ENCODE measurements at places on chromosomes 7 and 10.

GRCh38 chr10:91051829-91052228 lies 130.9 kb upstream of the ANKRD1 start:
- DNase-seq: peak; percentile 11
- no peak overlapping the region for H3K27ac ChIP-seq
- no peaks in the 10 kb centered on the region for H3K27me3 ChIP-seq
- H3K36me3 ChIP-seq: no peaks in the 10 kb centered on the region

DNA sequence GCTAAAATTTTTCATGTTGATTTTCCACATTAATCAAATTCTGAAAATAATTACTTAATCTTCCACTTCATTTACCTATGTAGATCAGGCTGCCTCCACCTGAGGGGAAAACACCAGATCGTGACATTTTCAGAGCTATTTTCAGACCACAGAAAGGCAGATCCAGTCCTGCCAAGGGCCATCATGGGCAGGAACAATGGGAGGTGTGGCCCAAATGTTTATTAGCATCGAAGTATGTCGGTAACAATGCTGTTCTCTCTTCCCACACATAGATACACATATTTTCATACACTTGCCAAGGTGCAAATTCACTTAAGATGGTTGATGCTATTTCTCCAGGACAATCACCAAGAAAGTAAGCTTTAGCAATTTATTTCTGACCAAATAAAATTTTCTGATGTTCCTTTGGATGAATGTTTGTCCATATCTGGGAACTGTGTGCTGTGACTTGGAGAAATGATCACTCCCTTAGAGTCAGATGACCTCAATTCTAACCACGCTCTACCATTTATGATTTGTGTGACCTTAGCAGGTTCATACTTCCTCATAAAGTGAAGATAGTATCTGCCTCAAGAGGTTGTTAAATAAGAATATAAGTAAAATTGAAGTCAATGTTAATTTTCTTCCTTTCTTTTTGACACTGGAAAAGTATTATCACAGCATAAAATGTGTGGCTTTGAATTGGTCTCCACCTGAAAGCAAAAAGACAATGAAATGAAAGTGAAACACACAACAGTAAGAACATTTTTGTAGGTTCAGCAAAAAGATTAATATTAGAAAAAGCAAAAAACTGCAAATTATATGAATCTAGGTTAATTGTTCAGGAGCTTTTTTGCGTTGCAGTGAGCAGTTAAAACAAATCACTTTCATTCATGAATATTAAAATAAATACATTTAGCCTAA lies 310.4 kb upstream of the PHF14 start:
- H3K4me3 ChIP-seq: no peak overlapping the region
- no peaks in the 10 kb centered on the region for H3K4me1 ChIP-seq
- no peaks in the 10 kb centered on the region for H3K27me3 ChIP-seq
- H3K27ac ChIP-seq: no peak overlapping the region
- H3K36me3 ChIP-seq: no peaks in the 10 kb centered on the region

- H3K36me3 ChIP-seq: no peaks in the 10 kb centered on the region
- no peak overlapping the region for H3K4me3 ChIP-seq
- no peaks in the 10 kb centered on the region for H3K27me3 ChIP-seq
- H3K4me1 ChIP-seq: no peaks in the 10 kb centered on the region
- H3K27ac ChIP-seq: no peak overlapping the region
Observed at GRCh38 chr7:114755856-114756255, 166.0 kb upstream of the MDFIC start.

- no peak overlapping the region for H3K27ac ChIP-seq
- no peaks in the 10 kb centered on the region for H3K4me1 ChIP-seq
- no peak for DNase-seq
- no peak overlapping the region for H3K4me3 ChIP-seq
Observed at GRCh38 chr7:144529269-144529926, 125.9 kb upstream of the NOBOX start.

GRCh38 chr7:80895056-80895455 lies 23.8 kb downstream of the SEMA3C start:
- no peak for DNase-seq
- no peak overlapping the region for H3K27ac ChIP-seq
- no peaks in the 10 kb centered on the region for H3K36me3 ChIP-seq
- H3K4me3 ChIP-seq: no peak overlapping the region
- H3K4me1 ChIP-seq: peaks cover 6% of the 10 kb centered on the region

GRCh38 chr7:36871863-36872262 lies 147.6 kb upstream of the AOAH start:
- H3K4me3 ChIP-seq: no peak overlapping the region
- H3K36me3 ChIP-seq: no peaks in the 10 kb centered on the region
- DNase-seq: no peak
- no peaks in the 10 kb centered on the region for H3K27me3 ChIP-seq
- H3K27ac ChIP-seq: no peak overlapping the region
- H3K4me1 ChIP-seq: no peaks in the 10 kb centered on the region

DNA sequence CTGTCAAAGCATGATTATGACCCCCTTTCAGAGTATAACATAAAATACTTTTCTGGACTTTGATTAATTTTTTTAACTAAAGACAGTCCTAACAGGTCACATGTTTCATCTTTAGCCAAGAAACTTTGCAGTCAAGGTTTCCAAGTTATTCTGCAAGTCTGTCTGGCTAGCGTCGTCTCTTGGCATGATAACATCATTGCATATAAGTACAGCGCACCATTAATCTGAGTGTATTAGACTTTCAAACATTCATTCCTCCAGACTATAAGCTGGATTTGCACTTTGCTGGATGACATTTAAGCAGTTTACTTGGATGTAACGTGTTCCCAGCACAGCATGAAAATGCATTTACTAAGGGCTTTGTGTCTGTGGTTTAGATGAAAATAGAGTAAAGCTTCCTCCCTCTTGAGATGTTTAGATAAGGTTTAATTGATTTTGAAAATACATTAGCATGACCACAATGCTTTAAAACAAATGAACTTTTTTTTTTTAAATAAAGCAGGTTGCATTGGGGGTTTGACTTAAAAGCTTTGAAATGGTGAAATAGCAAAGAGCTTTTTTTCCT lies 349.0 kb upstream of the MTPN start:
- no peaks in the 10 kb centered on the region for H3K4me1 ChIP-seq
- H3K4me3 ChIP-seq: no peak overlapping the region
- no peaks in the 10 kb centered on the region for H3K27me3 ChIP-seq
- no peak overlapping the region for H3K27ac ChIP-seq

DNA sequence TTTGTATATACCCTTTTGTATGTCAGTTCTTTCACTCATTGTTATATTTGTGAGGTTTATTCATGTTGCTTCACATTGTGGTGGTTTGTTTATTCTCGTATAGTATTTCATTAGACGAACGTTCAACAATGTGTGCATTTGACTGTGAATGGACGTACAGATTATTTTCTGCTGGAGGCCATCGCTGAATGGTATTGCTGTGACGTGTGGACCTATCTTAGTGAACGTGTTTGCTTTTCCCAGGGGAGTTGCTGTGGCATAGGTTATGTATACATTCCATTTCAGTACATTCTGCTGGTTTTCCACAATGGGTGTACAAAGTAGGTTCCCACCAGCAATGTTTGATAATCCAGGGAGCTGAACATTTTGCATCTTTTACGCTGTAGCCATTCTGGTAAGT lies 31.1 kb upstream of the PLEKHS1 start:
- no peaks in the 10 kb centered on the region for H3K36me3 ChIP-seq
- H3K4me3 ChIP-seq: no peak overlapping the region
- no peaks in the 10 kb centered on the region for H3K27me3 ChIP-seq
- no peaks in the 10 kb centered on the region for H3K4me1 ChIP-seq

GRCh38 chr10:114894911-114895310 lies 43.1 kb upstream of the TRUB1 start:
- no peaks in the 10 kb centered on the region for H3K27me3 ChIP-seq
- DNase-seq: no peak
- H3K36me3 ChIP-seq: no peaks in the 10 kb centered on the region
- no peaks in the 10 kb centered on the region for H3K4me1 ChIP-seq

DNA sequence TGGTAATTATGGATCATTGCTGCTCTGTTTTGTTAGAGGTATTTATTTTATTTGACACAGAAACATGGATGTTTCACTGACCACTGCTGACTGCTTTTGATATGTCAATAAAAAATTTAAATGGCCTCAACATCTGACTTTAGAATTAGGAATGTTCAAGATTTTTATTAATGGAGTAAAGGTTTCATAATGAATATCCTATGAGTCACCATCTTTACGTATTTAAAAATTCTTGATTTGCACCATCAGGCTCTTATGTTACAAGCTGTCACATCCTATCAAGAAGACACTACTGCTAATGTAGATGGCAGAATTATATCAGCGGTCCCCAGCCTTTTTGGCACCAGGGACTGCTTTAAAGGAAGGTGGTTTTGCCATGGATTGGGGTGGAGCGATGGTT lies 578.7 kb upstream of the NRP1 start:
- H3K27me3 ChIP-seq: no peaks in the 10 kb centered on the region
- H3K4me3 ChIP-seq: no peak overlapping the region
- H3K4me1 ChIP-seq: no peaks in the 10 kb centered on the region
- no peak for DNase-seq
- H3K36me3 ChIP-seq: no peaks in the 10 kb centered on the region

GRCh38 chr10:113293167-113293566 lies 259.7 kb upstream of the HABP2 start:
- DNase-seq: peak; percentile 56
- H3K36me3 ChIP-seq: no peaks in the 10 kb centered on the region
- H3K4me3 ChIP-seq: no peak overlapping the region
- H3K4me1 ChIP-seq: no peaks in the 10 kb centered on the region
- H3K27me3 ChIP-seq: no peaks in the 10 kb centered on the region

DNA sequence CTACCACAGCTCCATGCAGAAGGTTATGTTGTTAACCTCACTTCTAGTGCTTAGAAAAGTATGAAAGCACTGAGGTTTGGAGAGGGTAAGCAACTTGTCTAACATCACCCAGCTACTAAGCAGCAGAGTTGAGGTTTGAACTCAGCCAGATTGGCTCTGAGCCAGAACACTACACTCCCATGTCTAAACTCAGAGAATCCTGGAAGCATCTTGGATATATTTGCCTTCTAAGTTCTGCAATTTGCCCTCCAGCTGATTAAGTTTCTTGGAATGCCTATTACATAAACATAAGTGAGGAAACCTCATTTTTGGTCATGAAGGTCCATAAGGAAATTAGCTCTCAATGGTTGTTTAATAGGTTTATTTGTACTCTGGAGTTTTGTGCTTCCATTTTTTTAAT lies 78.1 kb upstream of the PHYHIPL start:
- DNase-seq: no peak
- no peak overlapping the region for H3K4me3 ChIP-seq
- no peaks in the 10 kb centered on the region for H3K36me3 ChIP-seq
- no peaks in the 10 kb centered on the region for H3K27me3 ChIP-seq
- no peak overlapping the region for H3K27ac ChIP-seq
- H3K4me1 ChIP-seq: no peaks in the 10 kb centered on the region

DNA sequence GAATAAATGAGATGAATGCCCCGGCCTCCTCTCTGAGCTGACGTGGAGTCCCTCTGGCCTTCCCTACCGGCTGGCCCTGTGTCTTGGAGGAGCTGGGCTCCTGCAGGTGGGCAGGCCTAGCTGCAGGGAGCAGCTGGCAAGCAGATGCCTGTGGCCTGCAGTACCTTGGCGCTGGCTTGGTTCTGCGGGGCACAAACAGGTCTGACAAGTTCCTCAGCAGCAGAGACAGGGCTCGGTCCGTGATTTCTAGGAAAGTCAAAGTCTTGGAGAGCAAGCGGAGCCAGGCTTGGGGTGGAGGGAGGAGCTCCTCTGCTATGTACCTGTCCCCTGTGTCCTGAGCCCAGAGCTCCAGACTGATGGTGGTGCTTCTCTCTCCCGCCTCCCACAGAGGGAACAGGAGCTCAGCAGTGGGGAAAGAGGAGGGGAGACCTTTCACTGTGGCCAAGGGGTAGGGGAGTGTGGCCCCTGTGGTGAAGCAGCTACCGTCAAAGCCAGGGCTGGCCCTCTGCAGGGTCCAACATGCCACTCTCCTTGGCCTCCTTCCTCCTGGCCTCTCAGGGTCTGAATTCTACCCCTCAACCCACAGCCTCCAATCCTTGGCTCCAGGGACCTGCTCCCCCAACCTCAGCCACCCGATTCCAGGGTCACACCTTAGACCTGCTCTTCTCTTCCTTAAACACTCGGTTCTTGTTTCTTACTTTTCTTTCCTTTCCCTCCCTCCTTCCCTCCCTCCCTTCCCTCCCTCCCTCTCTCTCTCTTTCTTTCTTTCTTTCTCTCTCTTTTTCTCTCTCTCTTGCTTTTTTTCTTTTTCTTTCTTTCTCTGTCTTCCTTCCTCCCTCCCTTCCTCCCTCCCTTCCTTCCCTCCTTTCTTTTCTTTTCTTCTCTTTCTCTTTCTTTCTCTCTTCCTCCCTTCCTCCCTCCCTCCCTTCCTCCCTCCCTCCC lies 20.1 kb downstream of the MYL10 start:
- H3K4me3 ChIP-seq: no peak overlapping the region
- peak; percentile 88 for DNase-seq
- H3K4me1 ChIP-seq: peaks cover 7% of the 10 kb centered on the region
- H3K27ac ChIP-seq: no peak overlapping the region

DNA sequence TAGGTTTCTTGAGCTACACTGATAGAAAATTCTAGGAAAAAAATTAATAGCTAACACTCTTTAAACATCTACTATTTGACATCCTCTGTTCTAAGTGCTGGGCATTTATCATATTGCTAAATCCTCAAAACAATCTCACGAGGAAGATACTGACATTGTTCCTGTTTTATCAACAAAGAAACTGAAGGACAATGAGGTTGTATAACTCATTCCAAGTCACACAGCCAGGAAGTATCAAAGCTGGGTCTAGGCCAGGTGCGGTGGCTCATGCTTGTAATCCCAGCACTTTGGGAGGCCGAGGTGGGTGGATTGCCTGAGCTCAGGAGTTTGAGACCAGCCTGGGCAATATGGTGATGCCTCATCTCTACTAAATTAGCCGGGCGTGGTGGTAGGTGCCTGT lies 51.6 kb upstream of the IL6 start:
- no peak overlapping the region for H3K4me3 ChIP-seq
- no peak overlapping the region for H3K27ac ChIP-seq
- no peak for DNase-seq
- H3K27me3 ChIP-seq: no peaks in the 10 kb centered on the region
- no peaks in the 10 kb centered on the region for H3K4me1 ChIP-seq

GRCh38 chr7:39808796-39809481 lies 141.1 kb upstream of the CDK13 start:
- no peak for DNase-seq
- H3K36me3 ChIP-seq: no peaks in the 10 kb centered on the region
- H3K27ac ChIP-seq: no peak overlapping the region
- H3K27me3 ChIP-seq: no peaks in the 10 kb centered on the region

DNA sequence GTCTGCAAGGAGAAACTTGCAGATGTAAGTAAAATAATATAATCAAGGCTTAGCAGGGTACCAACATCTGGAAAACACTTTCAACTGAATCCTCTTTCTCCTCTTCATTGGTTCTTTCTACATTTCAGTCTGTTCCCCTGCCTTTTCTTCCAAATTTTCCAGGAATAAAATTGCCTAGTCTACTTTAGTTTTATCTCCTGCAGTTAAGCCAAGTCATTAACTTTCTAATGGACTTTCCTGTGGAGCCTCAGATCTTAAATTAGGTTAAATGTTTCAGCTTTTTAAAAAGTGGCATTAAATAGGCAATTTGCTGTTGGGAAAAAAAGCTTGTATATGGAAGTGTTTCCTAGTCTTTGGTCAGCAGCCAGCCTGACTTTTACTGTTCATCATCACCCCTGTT lies 70.8 kb downstream of the EEPD1 start:
- no peaks in the 10 kb centered on the region for H3K4me1 ChIP-seq
- no peaks in the 10 kb centered on the region for H3K36me3 ChIP-seq
- no peak overlapping the region for H3K27ac ChIP-seq
- no peak for DNase-seq
- H3K4me3 ChIP-seq: no peak overlapping the region

- no peaks in the 10 kb centered on the region for H3K27me3 ChIP-seq
- H3K36me3 ChIP-seq: no peaks in the 10 kb centered on the region
- H3K27ac ChIP-seq: no peak overlapping the region
- H3K4me3 ChIP-seq: no peak overlapping the region
- DNase-seq: no peak
Observed at GRCh38 chr7:27916372-27916771, 176.4 kb downstream of the TAX1BP1 start.
